ENCODE measurements at places on chromosomes 6 and 20.
A peak's percentile ranks its signal among the peaks of the same experiment; 100 is the strongest.

DNA sequence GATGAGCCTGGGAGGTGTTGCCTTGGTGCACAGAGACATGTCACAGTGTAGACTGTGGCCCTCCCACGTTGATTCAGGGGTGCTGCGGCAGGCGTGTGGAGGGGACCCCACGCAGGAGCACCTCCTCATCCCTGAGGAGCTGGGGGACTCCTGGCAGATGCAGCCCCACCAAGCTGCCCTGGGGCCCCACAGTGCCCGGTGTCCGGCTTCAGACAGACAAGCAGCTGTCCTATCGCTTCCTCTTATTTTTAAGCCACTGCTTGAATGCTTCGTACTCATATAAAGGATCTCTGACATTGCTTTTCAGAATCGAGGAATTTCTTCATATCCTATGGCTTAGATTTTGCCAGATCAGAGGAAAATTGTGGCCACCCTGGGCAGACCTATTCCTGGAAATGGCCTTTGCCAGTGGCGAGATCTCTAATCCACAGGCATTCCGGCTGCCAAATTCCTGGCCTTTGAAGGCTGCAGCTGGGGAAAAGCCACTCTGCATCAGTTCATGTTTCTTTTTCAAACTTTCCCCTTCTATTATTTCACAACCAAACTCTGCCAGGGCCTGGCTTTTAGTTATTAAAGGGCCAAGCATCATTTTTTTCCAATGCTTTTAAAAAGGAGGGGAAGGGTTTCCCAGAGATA is 337.0 kb downstream of the THBS2 start:
- DNase-seq, result no peak

DNA sequence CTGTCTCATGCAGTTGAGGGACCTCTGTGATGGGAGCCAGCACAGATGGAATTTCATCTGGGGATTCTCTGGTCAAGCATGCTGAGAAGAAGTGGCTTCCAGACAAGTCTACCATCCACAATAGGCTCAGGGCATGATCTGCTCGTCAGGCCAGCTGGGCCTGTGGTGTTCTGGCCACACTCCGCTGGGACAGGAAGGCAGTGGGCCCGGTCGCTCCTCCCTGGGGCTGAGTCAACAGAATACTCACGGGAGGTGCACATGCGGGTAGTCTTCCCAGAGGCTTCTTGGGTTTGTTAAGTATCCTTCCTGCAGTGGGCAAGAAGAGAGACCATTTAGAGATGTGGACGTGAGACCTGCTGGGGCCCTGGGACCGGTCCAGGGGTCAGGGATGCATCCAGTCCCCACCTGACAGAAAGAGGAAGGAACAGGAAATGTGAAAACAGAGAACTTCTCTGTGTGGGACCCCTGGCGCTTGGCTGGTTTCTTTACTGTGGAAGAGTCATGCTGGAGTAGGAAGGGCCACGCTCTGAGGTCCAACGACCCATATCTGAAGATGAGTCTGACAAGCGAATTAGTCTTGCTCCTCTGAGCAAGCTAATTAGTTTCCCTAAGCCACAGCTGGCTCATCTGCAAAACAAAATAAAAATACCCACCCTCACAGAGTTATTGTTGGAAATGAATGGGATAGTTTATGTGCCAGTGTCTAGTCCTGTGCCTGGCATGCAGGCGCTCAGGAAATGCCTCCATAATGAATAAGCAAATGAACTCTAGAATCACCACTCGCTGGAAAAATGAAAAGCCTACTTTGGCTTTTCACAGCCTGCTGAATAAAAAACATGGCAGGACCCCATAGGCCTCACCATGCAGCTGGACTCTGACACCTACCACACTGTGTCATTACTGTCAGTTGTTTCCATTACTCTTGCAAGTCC is 67.3 kb downstream of the TRAM2 start:
- no peak for DNase-seq

DNA sequence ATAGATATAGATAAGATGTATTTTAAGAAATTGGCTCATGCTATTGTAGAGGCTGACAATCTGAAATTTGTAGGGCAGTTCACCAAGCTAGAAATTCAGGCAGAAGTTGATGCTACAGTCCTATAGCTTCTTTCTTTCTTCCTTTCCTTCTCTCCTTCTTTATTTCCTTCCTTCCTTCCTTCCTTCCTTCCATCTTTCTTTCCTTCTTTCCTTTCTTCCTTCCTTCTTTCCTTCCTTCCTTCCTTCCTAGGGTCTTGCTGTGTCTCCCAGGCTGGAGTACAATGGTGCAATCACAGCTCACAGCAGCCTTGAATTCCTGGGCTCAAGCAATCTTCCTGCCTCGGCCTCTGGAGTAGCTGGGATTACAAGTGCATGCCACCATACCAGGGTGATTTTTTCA is 55.3 kb downstream of the TFAP2A start:
- DNase-seq, result no peak

- no peak for DNase-seq
Observed at GRCh38 chr6:30443657-30444450, 45.5 kb upstream of the HLA-E start.

DNA sequence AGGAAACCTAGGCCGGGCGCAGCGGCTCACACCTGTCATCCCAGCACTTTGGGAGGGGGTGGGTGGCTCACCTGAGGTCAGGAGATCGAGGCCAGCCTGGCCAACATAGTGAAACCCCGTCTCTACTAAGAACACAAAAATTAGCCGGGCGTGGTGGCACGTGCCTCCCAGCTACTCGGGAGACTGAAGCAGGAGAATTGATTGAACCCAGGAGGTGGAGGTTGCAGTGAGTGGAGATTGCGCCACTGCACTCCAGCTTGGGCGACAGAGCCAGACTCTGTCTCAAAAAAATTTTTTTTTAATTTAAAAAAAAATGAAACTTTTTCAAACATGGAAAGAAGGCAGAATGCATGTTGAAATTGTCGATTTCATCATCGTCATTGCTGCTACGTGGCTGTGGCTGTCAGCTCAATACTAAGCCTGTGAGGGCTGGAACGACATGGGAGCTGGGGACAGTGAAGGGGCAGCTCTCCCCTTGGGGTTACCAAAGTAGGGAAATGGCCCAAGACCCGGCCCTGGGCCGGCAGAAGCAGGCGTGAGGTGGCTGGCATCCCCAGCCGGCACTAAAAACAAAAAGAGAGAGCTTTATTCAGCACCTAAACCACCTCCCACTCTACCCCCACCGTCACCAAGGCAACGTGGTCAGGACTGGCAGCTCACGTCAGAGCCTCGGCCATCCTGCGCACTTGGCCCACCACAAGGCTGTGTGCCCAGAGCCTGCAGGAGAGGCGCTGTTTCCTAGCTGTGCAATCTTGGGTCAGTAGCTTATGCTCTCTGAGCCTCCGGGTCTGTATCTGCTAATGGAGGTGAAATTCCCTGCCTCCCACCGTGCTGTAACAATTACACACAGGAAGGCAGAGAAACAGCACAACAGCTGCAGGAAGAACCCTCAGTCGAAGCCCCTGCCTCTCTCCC is 30.8 kb downstream of the AGPAT4 start:
- no peak for DNase-seq

- no peak for DNase-seq
Observed at GRCh38 chr6:36853325-36853724, 14.1 kb upstream of the CPNE5 start.

GRCh38 chr6:16927205-16927604 is 165.9 kb upstream of the ATXN1 start:
- DNase-seq, result no peak

- no peak for DNase-seq
Observed at GRCh38 chr6:141610741-141611140, 522.0 kb upstream of the GJE1 start.

GRCh38 chr6:112218563-112218962 is 35.8 kb downstream of the LAMA4 start:
- DNase-seq, result no peak

DNA sequence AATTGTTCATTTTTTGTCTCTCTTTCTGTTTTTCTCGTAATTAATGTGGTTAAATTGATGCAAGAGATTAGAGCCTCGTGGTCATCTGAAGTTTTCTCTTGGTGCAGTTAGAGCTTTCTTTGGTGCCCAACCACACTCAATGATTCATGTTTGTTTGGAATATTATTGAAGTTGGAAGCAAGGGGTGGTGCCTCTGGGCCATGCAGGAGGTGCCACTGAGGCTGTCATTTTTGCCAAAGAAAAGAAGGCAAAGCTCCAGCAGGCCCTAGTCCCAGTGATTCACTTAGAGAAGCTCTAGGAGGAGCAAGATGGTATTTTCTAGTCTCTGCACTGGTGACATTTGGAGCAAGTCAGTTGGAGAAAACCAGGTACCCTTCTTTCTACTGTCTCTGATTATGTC is 144.5 kb upstream of the RALGAPA2 start:
- DNase-seq, result no peak

DNA sequence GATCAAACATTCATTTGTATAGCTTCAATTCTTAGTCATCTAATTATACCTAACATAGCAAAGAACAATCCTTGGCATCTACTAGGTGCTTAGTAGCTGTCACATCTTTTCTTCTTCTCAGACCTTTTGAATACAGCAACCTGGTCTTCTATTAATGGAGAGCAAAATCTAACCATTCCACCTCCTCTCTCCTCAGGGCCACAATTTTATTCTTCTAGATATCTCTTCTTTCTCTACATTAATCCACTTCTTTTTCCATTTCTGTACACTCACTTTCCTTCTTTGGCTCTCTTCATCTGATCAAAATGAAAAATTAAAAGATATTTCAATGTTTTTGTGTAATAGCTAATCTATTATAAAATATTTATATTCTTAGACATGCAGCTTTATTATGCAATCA is 9.0 kb upstream of the HLA-DOA start:
- DNase-seq, result no peak

DNA sequence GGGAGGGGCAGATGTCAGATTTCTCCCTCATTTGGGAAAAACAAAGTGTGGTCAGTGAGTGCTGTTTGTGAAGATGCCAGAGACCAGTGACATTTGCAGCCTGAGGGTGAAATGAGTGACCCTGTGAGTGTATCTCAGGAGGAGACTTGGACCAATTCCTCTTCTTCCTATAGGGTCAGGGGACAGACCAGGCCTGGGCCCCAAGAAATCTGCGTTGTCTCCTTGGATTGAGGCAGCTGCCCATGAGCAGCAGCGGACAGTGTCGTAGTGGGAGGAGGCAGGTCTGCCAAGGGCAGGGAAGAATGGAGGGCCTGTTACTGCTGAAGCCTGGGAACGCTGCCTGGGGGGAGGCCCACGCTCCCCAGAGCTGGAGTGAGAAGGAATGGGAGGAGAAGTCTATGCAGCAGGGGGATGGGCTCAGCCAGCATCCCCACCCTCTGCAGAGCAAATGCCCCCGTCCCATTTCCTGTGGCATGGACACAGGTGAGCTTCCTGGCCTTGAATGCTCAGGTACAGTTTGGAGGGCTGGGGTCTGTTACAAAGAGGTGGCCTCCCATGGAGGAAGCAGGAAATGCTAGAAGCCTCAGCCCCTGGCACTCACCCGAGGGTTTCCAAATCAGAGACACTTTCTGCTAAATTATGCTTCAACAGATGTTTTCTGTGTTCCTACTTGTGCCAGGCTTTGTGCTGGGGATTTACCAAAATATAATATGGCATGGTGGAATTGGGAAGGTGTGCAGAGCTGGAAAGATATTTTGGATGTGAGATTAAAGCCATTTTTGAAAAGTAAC is 29.8 kb downstream of the DAAM2 start:
- no peak for DNase-seq

- no peak for DNase-seq
Observed at GRCh38 chr6:116847227-116847626, 18.3 kb upstream of the GPRC6A start.

DNA sequence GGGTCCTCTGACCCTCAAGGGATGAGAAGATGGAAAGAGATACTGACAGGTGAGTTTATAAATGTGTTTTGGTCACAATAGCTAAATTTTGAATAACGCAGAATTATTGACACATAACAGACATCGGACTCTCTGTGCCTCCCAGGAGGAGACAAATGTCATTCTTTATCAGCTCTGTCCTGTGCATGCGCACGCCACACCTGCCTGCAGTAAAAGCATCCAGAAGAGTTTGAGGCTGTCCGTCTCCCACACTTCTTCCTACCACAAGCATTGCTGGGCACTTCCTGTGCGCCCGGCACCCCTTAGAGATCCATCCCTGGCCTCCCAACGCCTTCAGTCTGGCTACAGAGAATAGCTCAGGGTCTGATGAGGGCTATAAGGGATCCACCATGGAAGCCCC is 81.5 kb upstream of the CST7 start:
- no peak for DNase-seq

GRCh38 chr20:58084566-58084965 is 143.9 kb downstream of the ANKRD60 start:
- DNase-seq, result peak; percentile 80

- DNase-seq, result no peak
Observed at GRCh38 chr6:63441266-63441956, 121.6 kb upstream of the LGSN start.

DNA sequence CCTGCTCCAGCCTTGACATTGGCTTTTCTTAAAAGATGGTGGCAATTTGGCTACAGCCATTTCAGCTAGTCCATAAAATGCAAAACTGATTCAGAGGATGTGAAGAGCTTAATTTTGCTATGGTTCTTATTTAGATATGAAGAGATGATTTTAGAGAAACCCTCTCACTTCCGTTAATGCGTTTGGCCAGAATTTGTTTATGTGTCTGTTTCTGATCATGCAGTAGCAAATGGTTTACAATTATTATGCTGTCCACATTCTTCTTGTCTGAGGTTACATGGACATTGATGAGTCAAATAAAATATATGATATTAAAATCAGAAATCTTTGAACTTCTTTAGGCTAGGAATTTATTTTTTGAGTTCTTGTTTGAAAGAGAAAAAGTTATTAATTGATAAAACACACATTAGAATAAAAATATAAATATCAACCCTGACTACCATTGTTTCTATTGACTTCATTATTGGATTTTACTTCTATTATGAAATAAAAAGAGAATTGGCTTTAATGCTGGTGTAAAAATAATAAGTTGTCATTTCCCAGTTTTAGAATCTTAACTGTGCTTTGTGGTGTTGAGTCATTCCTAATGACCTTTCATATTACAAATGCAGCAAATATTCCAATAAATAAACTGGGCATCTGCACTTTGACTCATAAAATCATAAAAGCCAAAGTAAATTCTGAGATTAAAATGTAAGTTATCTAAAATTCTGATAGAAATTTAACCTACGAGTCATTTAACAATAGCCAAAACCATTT is 1286.0 kb upstream of the GJE1 start:
- no peak for DNase-seq

DNA sequence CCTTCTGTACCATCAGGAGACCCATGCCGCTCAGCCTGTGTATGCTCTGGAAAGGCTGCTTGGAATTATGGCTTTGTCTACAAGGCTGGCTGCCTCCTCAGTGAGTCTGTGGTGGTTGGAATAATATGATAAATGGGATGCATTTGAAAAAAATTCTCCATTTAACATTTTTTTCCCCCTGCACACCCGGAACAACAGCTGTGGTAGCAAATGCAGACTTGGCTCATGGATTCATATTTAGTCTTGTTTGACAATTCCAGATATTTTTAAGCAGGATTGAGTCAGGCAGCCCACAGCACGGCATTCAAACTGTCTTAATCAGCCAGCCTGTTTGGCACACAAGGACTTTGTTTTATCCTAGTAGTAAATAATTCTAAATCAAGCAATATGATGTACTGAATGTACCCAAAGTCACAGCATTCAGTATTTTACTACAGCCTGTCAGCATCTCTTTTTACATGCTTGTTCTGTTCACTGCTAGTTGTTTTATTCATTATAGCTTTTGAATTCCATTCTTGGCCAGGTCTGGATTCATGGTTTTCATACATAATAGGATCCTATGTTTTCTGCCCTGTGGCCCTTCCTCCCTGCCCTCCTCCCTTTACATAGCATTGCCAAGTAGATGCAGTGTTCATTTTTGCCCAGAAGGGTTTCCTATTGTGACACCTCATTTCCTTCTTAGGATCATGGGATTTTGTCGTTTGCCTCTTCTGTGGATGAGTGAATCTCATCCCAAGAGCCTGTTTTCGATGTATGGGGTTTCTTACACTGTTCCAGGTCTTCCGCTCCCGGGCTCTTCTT is 68.1 kb downstream of the LRRC1 start:
- no peak for DNase-seq

Measured in osteocyte (in vitro differentiated cells).